Caudate nucleus (tissue), 63 donors: ENCODE measurements at places on chromosomes 3 and 15.

- DNase-seq: no peak
Measured at GRCh38 chr3:99945328-99945995, 127.8 kb downstream of the CMSS1 start.

DNA sequence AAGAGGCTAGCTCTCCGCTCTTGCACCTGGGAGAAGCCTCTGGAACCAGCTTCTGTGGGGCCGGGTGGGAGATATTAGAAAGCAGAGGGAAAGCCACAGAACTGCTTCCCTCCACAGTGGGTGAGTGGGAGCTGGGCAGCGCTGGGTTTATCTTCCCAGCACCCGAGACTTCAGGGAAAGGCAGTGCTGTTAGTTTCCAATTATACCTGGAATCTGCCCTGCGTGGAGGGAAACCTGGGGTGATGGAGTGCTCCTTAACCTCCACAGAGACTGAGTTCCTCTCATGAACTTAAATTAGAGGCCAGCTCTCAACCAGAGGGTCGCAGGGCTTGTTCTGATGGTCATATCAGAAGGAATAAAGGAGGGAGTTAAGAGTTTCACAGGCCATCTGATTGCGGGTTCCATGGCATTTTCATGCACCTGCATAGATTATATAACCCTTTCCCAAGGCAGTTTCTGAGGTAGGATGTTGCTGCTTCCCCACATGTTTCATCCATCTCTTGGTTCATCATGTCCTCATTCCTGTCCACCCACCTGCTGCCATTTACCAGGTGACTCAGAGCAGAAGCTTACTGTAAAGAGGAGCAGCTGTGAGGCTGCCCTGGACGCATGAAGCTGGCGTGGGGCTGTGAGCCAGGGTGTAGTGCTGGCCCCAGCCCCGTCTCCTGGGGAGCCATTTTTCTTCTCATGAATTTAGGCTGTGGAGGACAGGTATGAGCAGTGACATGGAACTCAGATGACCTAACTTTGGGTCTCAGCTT lies 42.5 kb downstream of the CA12 start:
- DNase-seq: peak; percentile 53

GRCh38 chr15:77759896-77760592 lies 127.3 kb upstream of the LINGO1 start:
- DNase-seq: peak; percentile 32

GRCh38 chr3:40975711-40976121 lies 223.6 kb upstream of the CTNNB1 start:
- no peak for DNase-seq

DNA sequence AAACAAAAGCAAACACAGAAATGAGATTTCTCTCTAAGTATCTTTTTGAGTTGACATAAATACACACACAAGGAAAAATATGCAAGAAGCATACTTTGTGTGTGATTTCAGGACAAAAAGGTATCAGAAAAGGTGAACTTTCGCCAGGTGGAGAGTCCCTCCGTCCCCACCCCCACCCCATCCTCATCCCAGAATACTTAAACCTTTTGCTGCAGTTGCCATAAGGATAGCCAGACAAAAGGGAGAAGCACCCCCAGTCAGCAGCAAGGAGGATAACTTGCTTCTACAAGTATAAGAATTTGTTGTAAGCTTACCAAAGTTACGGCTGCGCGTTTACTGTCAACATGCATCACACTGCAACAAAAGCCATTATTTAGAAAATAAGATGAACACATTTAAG lies 10.3 kb downstream of the FOXP1 start:
- DNase-seq: no peak

DNA sequence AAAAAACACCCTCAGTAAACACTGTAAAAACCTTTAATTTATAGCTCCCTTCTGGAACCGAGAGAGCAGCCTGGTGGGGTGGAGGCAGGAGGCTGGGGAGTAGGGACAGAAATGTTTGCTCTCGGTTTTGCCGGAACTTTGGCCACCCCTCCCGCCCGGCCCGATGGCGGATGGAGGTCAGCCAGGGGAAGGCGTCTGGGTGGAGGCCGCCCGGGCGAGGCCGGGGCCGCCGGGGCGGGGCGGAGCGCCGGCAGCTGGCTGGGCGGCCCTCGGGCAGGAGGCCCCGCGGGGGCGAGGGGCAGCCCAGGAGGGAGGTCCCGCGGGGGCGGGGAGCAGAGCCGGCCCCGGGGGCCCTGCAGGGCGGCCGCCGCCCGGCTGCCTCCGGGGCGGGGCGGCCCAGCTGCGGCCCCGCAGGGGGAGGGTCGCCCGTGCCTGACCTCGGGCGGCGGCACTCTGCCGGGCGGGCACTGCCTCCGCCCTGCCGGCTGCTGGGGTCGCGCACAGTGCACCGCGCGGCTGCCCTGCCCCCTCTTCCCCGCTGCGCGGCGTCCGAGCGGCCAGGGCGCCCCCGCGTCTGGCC lies 829 bp upstream of the SKIL start:
- DNase-seq: peak; percentile 68

GRCh38 chr3:23741036-23741706 lies 64.6 kb upstream of the UBE2E1 start:
- no peak for DNase-seq

DNA sequence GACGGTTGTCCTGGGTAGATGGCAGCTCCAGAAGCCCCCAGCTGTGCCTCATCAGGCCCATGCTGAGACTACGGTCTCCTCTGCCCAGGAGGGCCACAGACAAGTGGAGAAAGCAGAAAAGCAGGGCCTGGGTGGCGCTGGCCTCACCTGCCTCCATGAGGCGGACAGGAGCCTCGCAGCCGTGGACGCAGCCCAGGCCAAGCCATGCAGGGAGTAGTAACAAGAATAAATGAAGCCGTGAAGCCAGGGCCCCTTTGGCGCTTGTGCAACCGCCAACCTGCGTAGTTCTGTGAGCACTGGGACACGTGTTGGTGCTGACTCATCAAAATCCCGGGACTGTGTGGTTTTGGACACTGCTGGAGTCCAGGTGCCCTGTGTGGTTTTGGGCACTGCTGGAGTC lies 12.3 kb upstream of the MUC4 start:
- no peak for DNase-seq

- DNase-seq: no peak
Measured at GRCh38 chr15:55846116-55846707, 103.3 kb upstream of the PRTG start.

DNA sequence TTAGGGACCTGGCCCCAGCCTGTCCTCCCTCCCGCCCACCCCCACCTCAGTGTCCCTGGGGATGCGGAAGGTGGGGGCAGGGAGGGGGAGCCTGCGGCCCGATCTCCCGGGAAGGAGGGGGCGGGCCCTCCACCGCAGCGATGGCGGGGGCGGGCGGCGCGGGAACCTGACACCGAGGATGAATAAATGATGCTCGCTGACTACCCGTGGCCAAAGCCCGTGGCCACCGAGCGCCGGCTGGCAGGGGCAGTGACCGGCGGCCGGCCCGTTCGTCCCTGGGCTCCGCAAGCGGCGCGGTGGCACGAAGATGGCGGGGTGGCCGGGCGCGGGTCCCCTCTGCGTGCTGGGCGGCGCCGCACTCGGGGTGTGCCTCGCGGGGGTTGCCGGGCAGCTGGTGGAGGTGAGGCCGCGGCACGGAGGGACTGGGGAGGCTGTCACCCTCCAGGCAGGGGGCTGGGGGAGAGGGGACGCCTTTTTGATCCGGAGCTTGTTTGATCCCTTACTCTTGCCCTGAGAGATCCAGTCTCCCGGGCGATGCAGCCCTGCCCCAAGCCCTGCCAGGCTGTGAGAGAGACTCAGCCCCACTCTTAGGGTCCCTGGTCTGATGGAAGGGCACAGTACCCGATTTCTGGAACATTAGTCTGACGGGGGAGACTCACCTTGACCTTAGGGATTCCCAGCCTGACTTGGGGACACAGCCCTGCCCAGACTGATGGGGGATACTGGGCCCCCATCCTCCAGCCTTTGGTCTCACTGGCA lies at the start of gene TMIE:
Gene TMIE (plus strand): TSS at position 212 of the 759 bp plus-strand sequence. CDS start 96 bp downstream, at position 308.
- DNase-seq: no peak

GRCh38 chr3:100988080-100988479 lies 5.1 kb downstream of the ABI3BP start:
- DNase-seq: no peak

DNA sequence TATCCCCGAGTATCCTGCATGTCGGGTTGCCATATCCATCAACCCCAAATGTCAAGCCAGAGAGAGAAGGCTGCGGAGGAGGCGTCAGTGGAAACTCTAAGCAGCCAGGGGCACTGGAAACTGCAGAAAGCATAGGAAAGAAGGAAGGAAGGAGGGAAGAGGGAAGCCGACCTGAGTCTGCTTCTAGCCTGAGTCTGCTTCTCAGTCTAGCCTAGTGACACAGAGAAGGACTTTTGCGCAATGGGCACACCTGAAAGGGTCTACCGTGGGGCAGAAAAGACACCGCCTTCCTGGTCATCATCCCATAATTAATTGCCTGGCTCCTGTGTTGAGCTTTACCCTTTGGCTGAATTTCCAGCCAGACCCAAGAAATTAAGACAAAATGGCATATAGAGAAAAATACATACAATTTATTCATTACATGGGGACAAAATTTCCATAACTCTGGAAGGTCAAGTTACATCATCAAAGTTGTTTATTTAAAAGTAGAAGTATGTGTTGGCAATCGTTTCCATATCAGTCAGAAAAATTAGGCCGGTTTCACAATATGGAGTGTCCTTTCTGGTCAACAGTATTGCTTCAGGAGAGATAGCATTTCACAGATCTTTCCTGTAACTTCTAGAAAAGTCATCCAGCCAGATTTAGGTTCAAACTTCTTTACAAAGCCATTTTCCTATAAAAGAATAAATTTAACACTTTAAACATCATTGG lies 10.3 kb downstream of the BCL2A1 start:
- DNase-seq: no peak

GRCh38 chr3:184596886-184597575 lies 35.4 kb downstream of the EPHB3 start:
- DNase-seq: no peak

GRCh38 chr3:182234881-182235280 lies 523.2 kb downstream of the SOX2 start:
- no peak for DNase-seq

GRCh38 chr3:127100459-127101410 lies 92.2 kb upstream of the PRR23E start:
- no peak for DNase-seq

- no peak for DNase-seq
Measured at GRCh38 chr3:5974630-5975322, 787.3 kb downstream of the EDEM1 start.

- peak; percentile 32 for DNase-seq
Measured at GRCh38 chr3:64438812-64439211, 213.5 kb upstream of the PRICKLE2 start.
